ENCODE measurements at places on chromosomes 5 and 9.

DNA sequence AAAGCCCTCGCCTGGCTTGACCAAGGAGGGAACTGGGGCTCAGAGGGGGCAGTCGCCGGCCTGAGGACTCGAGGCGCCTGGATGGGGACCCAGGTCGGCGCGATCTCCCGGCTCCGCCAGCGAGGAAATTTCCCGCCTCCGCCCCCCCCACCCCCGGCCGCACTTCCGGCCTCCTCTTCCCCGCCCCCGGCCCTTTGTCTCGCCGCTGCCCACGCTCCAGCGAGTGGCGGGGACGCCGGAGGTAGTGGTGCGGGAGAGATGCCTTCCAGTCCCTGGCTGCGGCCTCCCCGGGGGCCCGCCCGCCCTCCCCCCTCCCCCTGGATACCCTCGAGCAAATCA, 448 bp upstream of the GPRIN1 start:
- peak; percentile 51 for DNase-seq

GRCh38 chr5:125227333-125228095, 481.1 kb upstream of the ZNF608 start:
- DNase-seq = no peak

GRCh38 chr5:133404724-133405123, 207.6 kb downstream of the FSTL4 start:
- no peak for DNase-seq

DNA sequence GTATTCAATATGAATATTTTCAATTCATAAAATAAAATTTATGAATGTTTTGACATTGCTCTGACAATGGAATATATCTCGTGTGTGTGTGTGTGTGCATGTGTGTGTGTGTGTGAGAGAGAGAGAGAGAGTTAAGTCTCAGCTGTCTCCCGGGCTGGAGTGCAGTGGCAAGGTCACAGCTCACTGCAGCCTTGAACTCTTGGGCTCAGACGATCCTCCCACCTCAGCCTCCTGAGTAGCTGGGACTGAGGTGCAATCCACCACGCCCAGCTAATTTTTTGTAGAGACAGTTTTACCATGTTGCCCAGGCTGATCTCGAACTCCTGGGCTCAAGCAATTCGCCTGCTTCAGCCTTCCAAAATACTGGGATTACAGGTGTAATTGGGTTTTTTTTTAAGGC, 16.1 kb downstream of the G3BP1 start:
- DNase-seq = no peak

GRCh38 chr5:169694091-169694625, 57.1 kb downstream of the DOCK2 start:
- no peak for DNase-seq

GRCh38 chr5:33726422-33727165, 165.2 kb downstream of the ADAMTS12 start:
- no peak for DNase-seq

GRCh38 chr9:4137234-4137633, 162.6 kb downstream of the GLIS3 start:
- DNase-seq = no peak

DNA sequence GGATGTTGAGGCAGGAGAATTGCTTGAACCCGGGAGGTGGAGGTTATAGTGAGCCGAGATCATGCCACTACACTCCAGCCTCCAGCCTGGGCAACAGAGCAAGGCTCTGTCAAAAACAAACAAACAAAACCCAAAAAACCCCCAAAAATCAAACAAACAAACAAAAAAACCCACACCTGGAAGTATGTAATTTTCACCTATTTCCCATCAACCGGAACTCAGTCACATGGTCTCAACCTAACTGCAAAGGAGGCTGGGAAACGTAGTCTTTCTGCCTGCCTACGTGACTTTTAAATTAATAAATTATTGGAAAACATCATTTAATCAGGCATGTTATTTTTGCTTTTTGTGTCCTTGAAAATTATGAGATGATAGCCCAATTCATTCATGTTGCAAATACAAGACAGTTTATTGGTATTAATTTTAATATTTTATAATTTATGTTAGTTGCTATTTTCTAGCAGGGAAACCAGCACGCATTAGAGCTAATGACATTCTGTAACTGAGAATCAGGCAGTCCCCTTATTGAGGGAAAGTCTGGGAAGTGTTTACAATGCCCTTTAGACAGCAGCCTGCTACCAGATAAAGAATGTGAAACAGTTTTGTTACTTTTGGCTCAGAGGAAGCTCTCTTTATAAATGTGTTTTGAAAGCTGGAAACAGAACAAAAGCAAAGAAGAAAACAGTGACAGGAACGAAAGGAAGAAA, 110.3 kb downstream of the NXNL2 start:
- DNase-seq = no peak

DNA sequence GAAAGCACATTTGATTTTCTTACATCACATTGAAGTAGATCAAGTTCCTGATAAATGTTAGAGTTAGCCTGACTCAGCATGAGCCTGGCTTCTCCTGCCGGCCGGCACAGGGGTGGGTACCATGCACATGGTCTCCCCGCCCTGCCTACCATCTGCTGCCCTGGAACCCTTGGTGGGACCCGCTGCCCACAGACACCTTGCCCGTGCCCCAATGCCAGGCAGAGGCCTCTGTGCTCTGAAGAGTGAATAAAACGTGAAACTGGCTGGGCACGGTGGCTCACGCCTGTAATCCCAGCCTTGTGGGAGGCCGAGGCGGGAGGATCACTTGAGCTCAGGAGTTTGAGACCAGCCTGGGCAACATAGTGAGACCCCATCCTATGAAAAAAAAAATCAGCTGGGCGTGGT, 17.3 kb downstream of the EXD3 start:
- no peak for DNase-seq

DNA sequence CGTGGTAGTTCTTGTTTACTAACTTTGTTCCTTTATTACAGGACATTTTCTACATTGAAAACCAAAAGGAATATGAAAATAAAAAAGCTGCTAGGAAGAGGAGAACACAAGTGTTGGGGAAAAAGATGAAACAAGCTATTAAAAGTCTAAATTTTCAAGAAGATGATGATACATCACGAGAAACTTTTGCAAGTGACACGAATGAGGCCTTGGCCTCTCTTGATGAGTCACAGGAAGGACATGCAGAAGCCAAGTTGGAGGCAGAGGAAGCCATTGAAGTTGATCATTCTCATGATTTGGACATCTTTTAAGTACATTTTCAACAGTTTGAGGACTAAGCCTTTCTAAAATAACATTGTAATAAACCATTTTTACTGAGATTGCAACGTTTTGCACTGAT, 23.8 kb downstream of the PHAX start:
- no peak for DNase-seq

DNA sequence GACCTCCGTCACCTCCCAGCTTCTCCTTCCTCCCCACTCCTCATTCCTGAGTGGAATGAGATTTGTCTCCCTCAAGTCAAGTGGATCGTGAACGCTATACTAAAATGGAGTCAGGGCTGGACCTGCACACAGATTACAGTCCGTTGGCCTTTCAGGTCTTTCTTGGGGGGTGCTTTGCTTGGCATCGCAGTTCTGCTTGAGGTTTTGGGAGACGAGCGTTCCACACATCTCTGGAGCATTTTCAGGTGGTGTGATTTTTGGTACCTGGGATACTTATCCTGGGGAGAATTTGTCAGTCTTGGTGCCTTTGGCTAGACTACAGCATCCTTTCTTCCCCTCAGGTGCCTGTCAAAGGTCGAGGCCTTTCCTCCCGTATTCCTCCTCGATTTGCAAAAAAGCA, 23.8 kb upstream of the POMT1 start:
- no peak for DNase-seq

DNA sequence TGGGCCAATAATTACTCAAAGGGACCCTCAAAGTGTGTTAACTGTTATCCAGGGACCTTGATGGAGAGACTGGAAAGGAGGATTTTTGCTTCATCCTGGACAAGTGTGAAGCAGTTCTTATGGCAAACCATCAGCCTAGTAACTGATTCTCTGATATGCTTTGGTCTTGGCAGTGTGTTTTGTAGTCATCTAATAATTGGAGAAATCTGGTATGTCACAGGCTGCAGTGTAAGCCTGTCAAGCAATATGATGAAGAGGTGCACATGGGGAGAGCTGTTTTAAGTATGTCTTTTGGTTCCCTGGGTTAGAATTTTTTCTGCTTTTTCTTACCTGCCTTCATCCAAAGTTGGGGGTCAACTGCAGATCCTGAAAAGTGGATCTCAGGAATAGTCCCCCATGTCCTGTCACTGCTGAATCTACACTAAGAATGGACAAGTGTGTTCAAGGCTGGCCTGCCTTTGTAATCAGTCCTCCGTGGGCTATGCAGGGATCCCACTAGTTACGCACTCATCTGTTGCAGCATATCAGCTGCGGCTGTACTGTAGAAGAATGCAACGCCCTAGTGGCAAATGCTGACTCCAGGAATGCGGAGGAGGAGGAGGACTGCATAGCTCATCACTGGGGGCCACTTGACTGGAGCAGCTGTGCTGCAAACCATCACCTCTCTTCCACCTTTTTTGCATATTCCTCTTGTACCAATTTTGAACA, 1.9 kb downstream of the SPTAN1 start:
- no peak for DNase-seq

DNA sequence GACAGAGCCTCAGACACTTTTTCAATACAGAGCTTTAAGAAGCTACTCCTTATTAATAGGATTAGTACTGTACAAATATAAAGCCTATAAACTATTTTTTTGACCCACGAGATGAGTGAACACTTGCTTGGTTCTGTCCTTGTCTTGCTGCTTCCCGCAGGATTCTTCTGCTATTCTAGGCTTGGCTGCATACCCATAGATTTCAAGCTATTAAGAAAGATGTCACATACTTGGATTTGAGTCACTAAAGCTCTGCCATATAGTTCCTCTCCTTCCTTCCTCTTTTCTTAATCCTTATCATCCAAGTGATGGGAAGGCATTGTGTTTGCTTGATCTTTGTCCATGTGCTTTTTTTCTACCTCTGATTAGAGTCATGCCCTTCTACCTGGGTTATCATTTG, 361.2 kb upstream of the TRPC7 start:
- no peak for DNase-seq

DNA sequence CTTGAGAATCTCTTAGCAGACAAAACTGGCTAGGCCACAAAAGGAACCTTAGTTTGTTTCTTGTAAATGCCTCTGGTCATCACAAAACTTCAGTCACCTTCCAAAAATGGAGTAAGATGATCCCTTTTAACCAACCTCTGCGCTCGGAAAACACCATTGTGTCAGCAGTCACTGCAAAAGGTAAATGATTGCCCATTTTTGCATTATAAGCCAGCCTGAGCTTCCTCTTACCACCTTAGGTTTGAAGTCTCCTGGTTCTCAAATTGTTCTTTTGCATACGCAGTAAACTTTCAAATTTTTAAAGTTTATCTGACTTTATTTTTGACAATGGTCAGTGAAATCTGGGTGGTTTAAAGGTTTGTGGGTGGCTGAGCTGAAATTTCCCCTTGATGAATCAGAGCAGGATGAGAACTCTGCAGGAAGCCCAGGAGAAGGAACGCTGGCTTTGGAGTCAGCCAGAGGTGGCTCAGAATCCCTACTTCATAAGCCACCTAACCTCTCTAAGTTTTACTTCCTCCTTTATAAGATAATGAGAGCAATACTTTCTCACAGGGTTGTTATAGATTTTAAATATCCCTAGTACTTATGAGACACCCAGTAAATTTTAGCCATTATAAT, 131.4 kb downstream of the MED10 start:
- no peak for DNase-seq

GRCh38 chr5:135743705-135744411, 90.6 kb upstream of the SLC25A48 start:
- DNase-seq = no peak

GRCh38 chr9:112012026-112012902, 115.7 kb downstream of the UGCG start:
- DNase-seq = no peak

- DNase-seq = no peak
Measured at GRCh38 chr5:118968925-118969375, 19.4 kb downstream of the DTWD2 start.

- DNase-seq = no peak
Measured at GRCh38 chr5:1487079-1487764, 36.5 kb downstream of the LPCAT1 start.

DNA sequence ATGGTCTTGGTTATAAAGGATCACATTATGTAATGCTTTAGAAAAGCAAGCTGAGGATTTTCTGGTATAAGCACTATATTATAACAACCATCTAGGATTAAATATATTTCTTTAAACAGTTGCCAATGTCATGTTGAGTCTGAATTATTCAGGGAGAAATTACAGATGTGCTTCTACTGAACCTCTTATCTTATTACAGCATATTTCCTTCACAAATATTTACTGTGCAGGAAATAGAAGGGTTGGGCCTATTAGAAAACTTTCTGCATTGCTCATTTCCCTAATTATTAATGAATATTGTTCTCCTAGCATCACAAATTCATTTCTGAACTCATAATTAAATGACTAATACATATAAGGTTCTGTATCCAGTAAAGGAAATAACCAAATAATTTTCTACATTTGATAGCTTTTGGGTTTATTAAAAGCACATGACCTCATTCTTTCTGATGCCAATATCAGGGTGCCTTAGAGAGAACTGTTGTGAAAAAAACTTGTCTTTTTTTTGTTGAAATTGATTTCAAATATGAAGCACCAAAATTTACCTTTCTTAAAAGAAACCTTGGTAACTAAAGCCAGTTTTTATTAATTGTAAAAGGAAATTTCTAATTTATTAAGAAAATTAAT, 476.8 kb upstream of the PTGER4 start:
- no peak for DNase-seq

- peak; percentile 16 for DNase-seq
Measured at GRCh38 chr9:31908158-31908890, 476.1 kb upstream of the ACO1 start.

GRCh38 chr9:110332766-110333165, 4.9 kb downstream of the TXNDC8 start:
- DNase-seq = no peak

DNA sequence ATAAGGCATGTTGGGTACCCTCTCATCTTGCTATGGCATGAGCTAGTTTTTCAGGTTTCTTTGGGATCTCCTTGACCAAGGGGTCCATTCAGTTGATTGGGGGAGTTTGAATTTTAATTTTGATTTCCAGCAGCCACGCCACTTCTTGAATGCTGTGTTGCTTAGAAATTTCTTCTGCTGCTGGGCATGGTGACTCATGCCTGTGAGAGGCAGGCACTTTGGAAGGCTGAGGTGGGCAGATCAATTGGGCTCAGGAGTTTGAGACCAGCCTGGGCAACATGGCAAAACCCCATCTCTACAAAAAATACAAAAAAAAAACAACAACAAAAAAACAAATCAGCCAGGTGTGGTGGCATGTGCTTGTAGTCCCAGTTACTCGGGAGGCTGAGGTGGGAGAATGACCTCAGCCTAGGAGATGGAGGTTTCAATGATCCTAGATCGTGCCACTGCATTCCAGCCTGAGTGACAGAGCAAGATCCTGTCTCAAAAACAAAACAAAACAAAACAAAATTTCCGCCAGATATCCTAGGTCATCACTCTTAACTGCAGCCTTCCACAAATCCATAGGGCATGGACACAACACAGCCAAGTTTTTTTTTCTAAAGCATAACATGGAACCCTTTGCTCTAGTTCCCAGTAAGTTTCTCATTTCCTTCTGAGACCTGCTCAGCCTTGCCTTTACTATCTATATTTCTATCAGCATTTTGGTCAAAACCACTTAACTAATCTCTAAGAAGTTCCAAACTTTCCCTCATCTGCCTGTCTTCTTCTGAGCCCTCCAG, 17.7 kb downstream of the TMC1 start:
- no peak for DNase-seq

GRCh38 chr5:4766101-4766500, 374.0 kb upstream of the ADAMTS16 start:
- DNase-seq = no peak

GRCh38 chr5:163509291-163509951, 4.0 kb downstream of the MAT2B start:
- DNase-seq = no peak

- no peak for DNase-seq
Measured at GRCh38 chr5:100779669-100780375, 123.3 kb downstream of the ST8SIA4 start.
